Effector memory CD8-positive, alpha-beta T cell (primary cell): ENCODE measurements at places on chromosomes 1 and 21.

- peak; percentile 22 for DNase-seq
Observed at GRCh38 chr1:246907472-246907871, 24.3 kb downstream of the AHCTF1 start.

DNA sequence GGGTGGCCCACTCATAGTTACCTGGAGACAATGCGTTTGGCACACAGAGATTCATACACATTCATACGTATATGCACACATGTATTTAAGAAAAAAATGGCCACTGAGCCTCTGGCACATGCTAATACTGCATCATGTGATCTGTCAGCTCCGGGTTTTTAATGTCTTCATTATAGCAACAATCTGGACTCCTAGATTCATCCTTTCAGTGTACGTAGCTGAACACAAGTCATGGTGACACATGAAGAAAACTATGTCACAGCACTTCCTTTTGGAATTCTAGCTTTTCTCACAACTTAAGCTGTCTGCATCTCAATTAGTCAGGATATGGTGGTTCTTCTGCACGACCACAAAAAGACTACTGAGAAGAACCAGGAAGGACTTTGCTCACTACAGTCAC lies 24.7 kb downstream of the HSF2BP start:
- no peak for DNase-seq

DNA sequence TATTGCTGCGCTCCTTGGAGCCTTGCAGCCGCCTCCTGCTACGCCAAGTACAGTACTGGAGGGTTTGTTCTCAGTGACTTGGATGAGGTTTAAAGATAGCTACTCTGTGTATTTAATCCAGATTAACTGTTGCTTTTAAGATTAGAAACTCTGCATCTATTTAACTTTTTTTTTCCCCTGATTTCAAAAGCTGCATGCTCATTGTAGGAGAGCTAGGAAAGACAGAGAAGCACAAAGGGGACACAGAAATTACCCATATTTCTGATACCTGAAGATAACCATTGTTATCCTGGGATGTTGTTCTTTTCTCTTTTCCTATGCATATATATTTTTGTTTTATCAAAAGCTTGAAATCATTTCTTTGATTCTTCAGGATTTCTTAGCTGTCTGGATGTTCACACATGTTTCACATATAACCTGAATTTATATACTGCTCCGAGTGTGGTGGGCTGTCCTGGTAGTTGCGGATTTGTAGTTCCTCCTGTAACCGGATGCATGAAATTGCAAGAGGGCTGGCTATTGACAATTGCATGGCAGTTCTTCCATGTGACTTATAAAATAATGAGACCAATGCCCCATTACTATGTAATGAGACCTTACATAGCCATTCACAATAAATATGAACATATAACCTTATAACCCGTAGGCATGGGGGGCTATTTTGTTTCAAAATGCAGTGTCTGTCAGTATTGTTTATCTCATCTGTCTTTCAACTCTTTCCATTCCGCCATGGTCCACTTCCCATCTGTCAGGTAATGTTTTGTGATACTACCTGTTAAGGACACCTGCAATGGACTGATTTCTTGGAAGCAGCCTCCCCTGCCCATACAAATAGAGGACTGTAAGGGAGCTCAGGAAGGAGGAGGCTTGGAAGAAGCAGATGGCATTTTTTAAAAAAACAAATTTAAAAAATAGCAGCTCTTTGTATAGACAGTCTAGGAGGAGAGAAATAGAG lies 1.4 kb downstream of the RAVER2 start:
- DNase-seq = no peak

GRCh38 chr1:157105298-157105987 lies 5.8 kb upstream of the ETV3L start:
- no peak for DNase-seq

- DNase-seq = no peak
Observed at GRCh38 chr21:27362249-27362648, 395.4 kb upstream of the ADAMTS5 start.

GRCh38 chr1:46289976-46290375 lies 13.4 kb downstream of the LRRC41 start:
- DNase-seq = no peak

DNA sequence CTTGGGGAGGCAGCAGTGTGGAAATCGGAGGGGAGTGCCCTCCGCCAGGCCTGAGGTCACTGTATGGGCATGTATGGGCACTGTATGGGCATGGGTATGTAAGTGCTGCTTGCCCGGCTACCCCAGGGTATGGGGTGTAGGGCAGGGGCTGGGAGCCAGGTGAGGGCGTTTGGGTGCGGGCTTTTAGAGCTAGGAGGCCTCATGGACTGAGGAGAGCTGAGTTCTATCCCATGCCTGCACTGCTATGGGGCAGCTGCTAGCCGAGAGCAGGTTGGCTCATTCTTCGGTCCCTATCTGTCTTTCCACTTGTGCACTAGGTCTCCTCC lies 5.3 kb downstream of the PKLR start:
- DNase-seq = no peak

DNA sequence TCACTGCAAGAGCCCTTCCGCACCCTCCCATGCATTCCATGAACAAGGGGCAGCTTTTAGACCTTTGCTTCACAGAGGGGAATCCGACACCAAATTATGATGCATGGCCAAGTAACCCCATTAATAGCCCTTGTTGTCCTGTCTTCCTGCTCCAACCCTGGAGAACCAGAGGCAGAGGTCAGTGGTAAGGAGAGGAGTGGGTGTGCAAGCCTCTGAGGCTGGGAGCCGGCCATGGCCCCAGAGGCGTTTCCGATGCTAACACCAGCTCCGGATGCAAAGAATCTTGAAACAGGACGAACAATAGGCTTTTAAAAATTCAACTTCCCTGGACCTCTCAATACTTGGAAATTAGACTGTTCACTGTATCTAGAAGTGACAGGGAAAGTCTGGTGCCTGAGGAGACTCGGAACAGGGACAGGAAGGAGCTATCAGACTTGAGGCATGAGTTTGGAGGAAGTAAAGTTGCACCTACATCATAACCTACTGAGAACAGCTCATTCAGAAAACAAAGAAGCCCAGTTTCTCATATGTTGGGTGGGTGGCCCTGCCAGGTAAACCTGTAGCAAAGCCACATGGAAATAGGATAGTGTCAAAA lies 101.2 kb upstream of the ERG start:
- DNase-seq = no peak
